NCI-H446 (cell line): ENCODE measurements at places on chromosomes 16 and 17.

DNA sequence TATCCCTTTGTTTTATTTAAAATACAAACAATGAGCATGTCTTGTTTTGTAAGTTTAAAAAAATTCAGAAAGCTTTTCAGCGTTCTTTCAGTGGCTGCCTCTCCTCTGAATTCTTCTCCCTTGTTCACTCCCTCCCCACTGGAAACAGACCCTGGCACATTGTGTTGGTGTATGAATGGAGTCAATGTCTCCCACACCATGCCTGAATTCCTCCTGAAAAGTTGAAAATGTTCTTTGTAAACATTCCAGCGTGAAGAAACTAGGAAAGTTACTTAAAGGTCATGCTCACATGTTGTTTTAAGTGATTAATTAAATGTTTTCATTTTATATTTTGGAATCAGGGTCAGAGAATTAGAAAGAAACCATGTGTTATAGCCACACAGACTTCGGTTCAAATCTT is 136.9 kb upstream of the DYNLRB2 start:
- no peak for DNase-seq

GRCh38 chr16:82761858-82762257 is 135.1 kb downstream of the CDH13 start:
- DNase-seq, result no peak

GRCh38 chr16:9446471-9447194 is 355.2 kb downstream of the HAPSTR1 start:
- no peak for DNase-seq

GRCh38 chr16:52677501-52677900 is 130.6 kb upstream of the TOX3 start:
- no peak for DNase-seq

- DNase-seq, result no peak
Measured at GRCh38 chr17:43314611-43315011, 80.8 kb upstream of the RNU2-1 start.

DNA sequence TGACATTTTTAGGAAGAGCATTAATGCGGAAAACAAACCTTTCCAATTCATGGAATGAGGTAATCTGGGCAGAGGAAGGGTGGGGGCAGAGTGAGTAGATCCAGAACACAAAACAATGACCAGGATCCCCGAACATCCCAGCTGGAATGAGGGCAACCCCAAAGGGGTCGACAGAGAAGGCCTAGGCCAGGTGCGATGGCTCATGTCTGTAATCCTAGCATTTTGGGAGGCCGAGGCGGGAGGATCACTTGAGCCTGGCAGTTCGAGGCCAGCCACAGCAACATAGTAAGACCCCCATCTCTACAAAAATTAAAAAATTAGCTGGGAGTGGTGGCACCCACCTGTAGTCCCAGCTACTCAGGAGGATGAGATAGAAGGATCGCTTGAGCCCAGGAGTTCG is 64.7 kb downstream of the ZFHX3 start:
- no peak for DNase-seq

DNA sequence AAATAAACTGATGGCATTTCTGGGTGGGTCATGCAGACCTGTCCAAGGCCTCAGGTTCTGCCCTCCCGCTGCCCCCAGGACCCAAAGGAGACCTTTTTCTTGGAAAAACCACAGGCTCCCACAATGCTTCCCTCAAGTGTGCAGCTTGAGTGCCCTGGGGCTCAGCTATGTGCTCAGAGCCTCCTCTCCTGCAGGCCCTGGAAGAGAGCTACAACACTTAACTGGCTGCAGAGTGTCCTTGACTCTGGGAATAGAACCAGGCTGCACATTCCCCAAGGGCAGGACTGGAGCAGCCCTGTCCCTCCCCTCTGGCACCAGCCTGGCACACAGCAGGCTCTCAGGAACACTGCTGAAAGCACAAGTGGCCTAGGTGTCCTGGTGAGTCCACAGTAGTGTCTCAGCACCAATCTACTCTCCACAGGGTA is 4.8 kb upstream of the SREBF1 start:
- no peak for DNase-seq

DNA sequence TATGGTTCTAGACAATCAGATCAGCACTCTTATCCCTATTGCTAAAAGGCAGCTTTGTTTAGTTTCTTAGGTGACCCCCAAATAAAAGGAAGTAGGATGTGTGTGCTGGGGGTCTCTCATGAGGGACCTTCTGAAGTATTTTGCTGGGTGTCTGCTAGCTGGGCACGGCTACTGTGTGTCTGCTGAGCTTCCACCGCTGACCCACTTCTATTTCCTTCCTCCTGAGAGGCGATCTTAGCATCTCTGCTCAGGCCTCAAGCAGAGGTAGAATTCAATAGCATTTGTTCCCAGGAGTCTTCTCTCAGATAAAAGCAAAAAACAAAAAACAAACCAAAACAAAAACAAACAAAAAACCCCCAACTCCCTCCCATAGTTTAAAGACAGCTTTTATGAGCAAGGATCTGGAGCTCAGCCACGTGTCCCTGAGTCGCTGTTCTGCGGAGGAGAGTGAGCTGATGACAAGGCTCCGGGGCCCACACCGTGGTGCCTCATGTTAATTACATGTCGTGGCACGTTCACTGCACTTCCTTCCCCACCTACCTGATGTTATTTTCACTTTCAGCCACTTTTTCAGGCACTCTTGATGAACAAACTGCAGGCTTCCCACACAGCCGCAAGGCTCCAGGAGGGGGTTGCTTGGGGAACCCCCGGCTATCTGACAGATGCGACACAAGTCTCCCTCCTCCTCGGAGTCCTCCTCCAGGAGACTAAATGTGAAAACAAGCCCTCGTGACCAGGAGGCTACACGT is 83.5 kb downstream of the MARCHF10 start:
- DNase-seq, result no peak

- no peak for DNase-seq
Measured at GRCh38 chr17:40251576-40251975, 32.5 kb downstream of the WIPF2 start.

GRCh38 chr16:51392521-51393187 is 241.6 kb upstream of the SALL1 start:
- no peak for DNase-seq

DNA sequence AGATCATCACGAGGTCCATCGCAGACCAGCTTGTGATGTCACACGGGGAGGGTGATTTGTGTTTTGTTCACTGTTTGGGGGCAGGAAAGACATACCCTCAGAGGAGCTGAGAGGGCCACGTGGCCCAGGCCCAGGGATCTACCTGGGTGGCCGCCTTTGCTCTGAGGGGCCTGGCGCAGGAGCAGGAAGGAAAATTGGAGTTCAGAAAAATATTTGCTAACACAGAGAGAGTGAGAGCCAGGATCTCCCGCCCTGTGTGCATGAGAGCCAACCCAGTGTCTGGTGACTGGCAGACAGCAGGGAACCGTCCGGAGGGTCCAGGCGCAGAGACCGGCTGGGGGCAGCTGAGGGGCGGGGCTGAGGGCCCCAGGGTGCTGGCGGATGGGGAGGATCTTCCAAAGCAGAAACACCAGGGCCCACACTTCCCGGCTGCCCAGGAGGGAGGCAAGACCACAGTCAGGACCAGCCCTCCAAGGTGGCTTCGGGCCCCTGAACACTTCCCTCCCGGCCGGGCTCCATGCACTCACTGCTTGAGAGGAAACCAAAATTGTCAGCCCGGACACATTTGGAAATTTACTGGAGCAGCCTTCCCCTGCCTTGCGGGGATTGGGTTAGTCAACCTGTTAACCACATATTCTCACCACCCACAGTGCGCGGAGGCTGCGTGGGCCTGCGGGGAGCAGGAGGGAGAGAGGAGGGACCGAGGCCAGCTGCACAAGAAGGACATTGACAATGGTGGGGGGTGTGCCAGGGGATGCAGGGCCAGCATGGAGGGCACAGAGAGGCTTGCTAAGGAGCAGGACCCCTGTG is 52.6 kb downstream of the RBFOX3 start:
- DNase-seq, result no peak

GRCh38 chr16:89864527-89864820 is 8.9 kb upstream of the TCF25 start:
- DNase-seq, result no peak

- DNase-seq, result no peak
Measured at GRCh38 chr17:4696437-4696805, 7.5 kb downstream of the PELP1 start.

GRCh38 chr17:66965801-66966262 is 1.3 kb downstream of the CACNG4 start:
- no peak for DNase-seq

- no peak for DNase-seq
Measured at GRCh38 chr17:81179220-81179619, 13.2 kb upstream of the AATK start.

- no peak for DNase-seq
Measured at GRCh38 chr16:80971819-80972218, 34.9 kb downstream of the CMC2 start.

DNA sequence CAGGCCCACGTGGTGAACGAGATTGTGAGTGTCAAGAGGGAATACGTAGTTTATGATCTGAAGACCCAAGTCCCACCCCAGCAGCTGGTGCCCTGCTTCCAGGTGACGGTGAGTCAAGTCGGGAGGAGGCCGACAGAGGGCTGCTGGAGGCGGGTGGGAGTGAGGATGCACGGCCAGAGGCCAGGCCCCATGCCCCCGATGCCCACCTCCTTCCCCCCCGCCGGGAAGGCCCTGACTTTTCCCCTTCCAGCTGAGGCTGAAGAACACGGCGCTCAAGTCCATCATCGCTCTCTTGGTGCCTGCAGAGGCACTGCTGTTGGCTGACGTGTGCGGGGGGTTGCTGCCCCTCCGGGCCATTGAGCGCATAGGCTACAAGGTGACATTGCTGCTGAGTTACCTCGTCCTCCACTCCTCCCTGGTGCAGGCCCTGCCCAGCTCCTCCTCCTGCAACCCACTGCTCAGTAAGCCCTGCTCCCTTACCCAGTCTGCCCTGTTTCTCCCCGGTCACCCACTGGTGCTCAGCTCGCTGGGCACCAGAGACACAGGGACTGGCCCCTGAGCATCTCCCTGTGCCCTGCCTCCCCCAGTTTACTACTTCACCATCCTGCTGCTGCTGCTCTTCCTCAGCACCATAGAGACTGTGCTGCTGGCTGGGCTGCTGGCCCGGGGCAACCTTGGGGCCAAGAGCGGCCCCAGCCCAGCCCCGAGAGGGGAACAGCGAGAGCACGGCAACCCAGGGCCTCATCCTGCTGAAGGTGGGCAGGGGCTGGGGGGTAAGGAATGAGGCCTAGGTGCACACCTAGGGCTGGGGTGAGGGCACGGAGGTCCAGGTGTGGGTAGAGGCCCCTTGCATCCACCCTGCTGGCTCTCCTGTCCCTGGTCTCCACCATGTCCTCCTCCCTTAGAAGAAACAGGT is 2.6 kb downstream of the ZACN start:
- no peak for DNase-seq

- DNase-seq, result peak; percentile 49
Measured at GRCh38 chr17:78842881-78843565, 2.4 kb upstream of the USP36 start.

GRCh38 chr16:23917621-23918020 is 81.8 kb downstream of the PRKCB start:
- no peak for DNase-seq
